ENCODE measurements at places on chromosomes 2 and 18.

DNA sequence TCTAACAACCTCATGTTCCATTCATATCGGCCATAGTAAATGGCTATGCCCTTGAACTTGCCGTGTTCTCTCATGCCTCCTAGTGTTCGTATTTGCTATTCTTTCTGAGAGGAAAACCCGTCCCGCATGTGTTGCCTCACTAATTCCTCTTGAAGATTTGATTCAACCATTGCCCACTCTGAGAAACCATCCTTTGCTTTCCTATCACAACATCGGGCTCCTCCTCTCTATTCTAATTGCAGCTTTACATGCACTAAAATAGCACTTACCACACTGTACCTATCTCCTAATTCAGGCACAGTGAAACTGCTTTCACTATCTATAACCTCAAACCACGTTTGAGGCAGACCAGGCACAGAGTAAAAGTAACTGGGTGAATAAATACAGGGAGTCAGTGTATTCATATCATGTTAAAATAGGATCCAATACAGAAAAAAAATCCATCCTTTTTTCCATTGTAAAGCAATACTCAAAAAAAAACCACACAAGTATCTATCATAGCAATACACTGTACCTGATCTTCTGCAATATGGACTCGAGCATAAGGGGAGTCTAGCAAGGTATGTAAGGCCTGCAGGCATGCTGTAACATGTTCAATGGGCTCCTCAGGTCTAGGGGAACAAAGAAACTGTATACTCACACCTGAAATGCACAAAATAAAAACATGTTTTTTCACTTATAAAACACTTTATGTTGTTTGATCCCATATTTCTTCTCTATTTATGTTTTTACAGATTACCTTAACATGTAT, 39.0 kb upstream of the STRN start:
- DNase-seq, result peak; percentile 30

- peak; percentile 47 for DNase-seq
These were observed 17.7 kb upstream of the SERPINB2 start for GRCh38 chr18:63869851-63870250.

DNA sequence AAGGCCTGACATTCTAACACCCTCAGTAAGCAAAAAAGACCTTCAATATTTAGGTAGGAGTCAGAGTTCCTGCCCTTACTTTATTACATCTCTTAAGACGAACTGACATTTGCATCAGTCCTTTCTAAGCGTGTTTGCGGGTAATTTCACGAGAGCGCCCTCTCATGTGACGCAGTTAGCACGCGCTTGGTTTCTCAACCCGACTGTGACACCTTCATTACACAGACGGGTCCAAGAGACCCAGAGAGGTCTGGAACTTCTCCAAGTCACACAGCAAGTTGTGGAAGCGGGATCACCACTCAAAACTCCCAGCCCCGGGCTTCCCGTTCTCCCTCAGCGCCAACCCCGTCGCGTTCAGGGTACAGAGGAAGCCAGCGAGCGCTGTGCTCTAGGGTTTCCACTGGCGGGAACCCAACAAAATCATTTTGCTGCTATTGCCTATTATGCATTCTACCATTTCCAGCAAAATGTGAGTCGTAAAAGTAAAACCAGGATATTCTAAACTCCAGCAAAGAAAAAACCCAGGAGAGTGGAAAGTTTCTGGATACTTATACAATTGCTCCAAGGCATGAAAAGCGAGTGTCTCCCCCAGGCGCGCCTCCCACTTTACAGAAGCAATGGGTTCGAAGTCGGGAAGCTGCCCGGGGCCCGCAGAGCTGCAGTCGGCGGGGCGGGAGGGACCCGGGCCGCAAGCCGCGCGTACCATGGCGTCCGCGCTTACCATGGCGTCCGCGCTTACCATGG, 601 bp downstream of the ENOSF1 start:
- peak; percentile 83 for DNase-seq

DNA sequence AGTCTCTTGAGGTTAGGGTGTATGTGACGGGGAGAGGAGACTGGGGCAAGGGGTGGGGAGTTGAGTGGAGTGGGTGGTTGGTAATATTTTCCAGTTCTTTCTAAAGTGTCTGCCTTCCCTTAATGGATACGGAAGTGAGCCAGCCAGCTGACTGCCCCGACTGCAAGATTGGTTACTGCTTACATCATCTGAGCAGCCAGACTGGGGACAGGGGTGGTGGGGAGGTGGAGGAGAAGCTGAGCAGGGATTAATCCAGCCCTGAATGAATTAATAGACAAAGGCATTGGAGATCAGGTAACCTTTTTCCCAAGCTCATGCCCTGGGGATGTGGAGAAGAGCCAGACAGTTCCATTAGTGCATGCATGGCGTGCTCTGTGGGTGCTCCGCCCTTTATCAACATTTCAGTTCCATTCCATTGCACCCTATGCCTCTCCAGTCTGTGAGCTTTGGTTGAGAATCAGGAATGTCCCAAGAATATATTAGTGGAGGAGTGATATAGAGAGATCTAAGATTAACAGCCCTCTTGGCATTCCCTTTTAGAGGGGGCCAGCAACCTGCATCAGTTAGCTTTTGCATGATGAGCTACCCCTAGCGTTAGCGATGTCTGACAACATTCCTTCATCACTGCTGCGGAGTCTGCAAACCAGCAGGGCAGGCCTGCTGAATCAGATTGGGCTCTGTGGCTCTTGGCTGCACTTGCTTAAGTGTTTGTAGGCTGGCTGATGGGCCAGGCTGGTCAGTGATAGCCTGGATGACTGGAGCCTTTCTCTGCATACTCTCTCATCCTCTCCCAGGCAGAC, 67.4 kb downstream of the TNP1 start:
- DNase-seq, result peak; percentile 81

GRCh38 chr2:15968280-15969178, 28.2 kb downstream of the MYCN start:
- no peak for DNase-seq

- DNase-seq, result no peak
These were observed 10.2 kb downstream of the DSG4 start for GRCh38 chr18:31386741-31387140.

DNA sequence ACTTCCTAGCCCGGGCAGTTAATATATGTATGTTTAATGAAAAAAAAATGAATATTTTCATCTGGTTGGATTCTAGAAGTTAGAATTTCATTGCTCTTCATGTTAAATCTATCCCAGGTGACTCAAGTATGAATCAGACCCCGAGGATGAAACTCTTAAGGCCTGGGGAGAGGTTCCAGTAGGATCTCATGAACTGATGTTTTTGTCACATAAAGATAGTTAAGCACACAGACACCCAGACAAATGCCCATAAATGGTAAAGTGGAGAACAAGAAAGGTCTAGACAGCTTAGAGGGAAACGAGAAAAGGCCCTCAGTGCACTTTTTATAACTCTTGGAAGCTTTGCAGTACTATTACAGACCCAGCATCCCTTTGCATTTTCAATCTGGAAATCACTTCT, 114.1 kb downstream of the RIF1 start:
- DNase-seq, result peak; percentile 58

DNA sequence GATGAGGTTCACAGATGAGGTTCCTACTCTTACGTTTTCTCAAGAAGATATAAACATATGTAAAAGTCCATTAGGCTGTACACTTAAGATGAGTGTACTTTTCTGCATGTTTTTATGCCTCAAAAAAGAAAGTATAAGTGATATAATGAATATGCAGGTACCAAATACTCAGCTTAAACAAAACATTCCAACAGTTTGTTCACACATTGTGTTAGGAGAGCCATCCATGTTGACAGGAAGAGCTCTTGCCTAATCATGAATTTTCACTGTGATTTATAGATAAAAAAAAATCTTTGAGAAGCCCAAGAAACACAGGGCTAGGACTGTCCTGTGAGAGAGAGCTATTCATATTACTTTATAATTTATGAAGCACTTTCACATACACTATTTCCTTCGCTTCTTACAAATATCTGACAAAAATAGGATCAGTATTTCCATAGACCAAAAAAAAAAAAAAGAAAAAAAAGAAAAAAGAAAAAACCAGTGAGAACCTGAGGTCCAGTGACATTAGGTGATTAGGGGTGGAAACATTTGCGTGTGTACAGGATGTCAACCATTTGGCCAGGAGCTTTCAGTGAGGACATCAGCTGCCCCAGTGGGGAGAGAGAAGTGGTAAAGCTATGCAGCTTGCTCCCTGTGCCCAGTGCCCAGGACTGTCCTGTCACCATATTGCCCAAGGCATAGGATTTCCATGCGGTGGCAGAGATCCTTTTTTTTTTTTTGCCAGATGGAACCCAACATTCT, 38.7 kb downstream of the BUB1 start:
- DNase-seq, result no peak

GRCh38 chr2:172216477-172216876, 113.8 kb upstream of the DLX2 start:
- no peak for DNase-seq

GRCh38 chr2:72994991-72995380, 76.5 kb downstream of the SFXN5 start:
- DNase-seq, result no peak

- DNase-seq, result no peak
These were observed 153.9 kb upstream of the LGALSL start for GRCh38 chr2:64300066-64300465.

DNA sequence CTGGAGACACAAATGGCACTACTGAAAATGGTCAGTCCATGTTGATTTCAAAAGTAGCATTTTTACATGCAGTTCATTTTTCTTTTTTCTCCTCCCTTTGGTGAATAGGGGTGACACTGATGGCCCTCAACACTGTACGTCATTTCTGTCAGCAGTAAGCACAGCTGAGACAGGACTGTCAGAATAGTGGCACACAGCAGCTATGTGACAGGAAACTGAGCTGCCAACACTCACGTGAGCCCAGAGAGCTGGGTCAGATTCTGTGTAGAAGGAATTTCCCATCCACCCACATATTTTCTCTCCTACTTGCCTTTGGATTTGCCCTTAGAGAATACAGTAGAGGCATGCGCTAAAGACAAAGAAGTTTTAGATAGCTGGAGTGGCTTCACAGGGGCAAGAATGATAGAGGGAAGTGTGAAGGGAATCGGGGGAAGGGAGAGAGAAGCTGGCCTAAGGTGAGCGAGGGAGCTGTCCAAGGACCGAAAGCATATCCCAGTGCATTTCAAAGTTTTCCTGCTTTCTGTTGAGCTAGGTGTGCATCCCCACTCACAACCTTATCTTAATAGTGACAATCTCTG, 476.6 kb downstream of the CNTNAP5 start:
- DNase-seq, result no peak

GRCh38 chr2:208329485-208329884, 63.4 kb downstream of the PIKFYVE start:
- DNase-seq, result no peak

DNA sequence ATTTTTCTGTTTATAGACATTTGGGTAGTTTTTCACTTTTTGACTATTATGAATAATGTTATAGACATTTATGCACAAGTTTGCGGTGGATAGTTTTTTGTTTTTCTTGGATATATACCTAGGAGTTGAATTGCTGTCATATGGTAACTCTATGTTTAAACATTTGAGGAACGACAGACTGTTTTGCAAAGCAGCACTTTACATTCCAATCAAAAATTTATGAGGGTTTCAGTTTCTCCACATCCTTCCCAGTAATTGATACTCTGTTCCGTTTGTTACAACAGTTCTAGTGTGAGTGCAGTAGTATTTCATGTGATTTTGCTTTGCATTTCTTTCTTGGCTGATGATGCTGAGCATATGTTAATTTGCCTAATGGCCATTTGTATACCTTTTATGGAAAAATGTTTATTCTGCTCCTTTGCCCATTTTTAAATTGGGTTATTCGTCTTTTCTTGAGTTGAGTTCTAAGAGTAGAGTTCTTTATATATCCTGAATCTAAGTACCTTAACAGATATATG, 617.3 kb upstream of the LRATD1 start:
- DNase-seq, result no peak

GRCh38 chr2:215260097-215260677, 51.7 kb upstream of the ATIC start:
- no peak for DNase-seq

DNA sequence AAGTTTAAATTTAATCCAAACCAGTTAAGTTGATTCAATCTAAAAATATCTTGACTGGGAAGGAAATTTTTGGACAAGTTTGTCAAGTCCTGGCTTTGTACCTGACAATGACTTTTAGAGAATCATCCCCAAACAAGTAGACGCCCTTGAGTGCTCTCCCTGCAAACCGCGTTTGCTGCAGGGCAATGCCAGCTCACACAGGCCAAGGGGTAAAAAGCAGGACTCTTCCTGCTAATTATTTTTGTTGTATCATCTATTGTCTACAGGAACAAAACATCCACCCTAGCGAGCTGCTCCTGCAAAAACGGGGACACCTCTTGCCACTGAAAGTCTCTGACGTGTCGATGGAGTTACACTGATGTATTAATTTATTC, 10.9 kb downstream of the ID2 start:
- DNase-seq, result no peak

GRCh38 chr18:51941999-51942398, 398.0 kb upstream of the DCC start:
- DNase-seq, result no peak

DNA sequence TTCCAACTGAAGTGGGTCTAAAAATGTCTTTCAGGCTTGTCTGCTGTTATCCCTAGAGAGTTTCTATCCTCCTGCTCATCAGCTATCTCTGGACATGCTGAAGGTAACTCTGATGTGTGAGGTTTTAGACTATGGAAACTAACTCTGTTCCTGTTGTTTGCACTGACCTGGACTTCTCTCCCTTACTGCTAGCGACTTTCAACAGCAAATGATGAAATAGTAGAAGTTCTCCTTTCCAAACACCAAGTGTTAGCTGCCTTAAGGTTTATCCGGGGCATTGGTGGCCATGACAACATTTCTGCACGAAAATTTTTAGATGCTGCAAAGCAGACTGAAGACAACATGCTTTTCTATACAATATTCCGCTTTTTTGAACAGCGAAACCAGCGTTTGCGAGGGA, 26.9 kb downstream of the RMC1 start:
- DNase-seq, result no peak

DNA sequence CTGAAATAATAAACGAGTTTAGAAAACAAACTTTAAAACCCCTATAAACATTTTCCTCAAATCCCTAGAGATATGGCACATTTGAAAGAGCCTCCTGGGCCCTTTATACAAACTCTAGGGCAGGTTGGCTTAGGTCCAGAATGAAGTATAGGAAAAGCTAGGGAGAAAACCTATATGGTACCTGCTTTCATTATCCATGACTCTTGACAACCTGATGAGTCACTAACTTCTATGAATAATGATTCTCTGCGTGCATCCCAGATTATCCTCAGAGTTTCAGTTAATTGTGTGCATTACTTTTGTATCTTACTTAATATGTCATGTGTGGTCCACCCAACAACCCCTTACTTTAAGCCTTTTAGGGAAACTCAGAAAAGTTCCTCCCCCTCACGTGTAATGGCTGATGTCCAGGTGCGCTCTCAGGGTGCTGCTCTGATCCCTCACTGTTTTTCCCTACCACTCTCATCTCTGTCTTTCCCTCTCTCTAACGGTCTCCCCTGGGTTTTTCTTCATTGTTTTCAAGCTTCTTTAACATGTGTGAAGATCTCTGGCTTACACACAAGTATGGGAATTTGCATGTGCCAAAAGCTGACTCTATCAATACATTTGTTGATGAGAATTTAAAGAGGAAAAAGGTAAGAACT, 78.5 kb downstream of the LRP1B start:
- DNase-seq, result no peak
